ENCODE measurements at places on chromosomes 1 and 21.
A peak's percentile ranks its signal among the peaks of the same experiment; 100 is the strongest.

DNA sequence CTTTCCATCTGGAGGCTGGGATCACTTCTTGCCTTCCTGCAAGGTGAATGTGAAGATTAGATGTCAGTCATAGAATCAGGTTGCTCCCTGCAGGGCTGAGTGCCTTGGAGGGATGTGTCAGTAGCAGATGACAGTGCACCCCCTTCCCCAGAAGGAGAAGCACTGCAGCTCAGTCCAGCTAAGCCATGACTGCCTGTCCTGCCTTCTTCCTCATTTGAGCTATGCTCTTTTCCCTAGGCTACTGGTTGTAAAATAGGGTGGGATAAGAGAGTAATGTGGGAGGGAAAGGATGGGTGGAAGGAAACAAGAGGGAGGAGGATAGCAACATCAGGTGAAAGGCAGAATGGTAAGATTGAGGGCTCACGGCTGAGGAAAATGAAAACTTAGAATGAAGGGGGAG, 11.1 kb upstream of the FABP3 start:
- H3K27ac ChIP-seq, result no peak overlapping the region
- DNase-seq, result no peak
- H3K4me3 ChIP-seq, result no peak overlapping the region
- H3K27me3 ChIP-seq, result peaks cover 5% of the 10 kb centered on the region

- H3K36me3 ChIP-seq, result peaks cover 14% of the 10 kb centered on the region
- no peak overlapping the region for H3K27ac ChIP-seq
- no peaks in the 10 kb centered on the region for H3K4me1 ChIP-seq
- H3K27me3 ChIP-seq, result no peaks in the 10 kb centered on the region
- H3K4me3 ChIP-seq, result no peak overlapping the region
- no peak for DNase-seq
These were observed 11.3 kb upstream of the TNFRSF25 start for GRCh38 chr1:6477039-6477820.

DNA sequence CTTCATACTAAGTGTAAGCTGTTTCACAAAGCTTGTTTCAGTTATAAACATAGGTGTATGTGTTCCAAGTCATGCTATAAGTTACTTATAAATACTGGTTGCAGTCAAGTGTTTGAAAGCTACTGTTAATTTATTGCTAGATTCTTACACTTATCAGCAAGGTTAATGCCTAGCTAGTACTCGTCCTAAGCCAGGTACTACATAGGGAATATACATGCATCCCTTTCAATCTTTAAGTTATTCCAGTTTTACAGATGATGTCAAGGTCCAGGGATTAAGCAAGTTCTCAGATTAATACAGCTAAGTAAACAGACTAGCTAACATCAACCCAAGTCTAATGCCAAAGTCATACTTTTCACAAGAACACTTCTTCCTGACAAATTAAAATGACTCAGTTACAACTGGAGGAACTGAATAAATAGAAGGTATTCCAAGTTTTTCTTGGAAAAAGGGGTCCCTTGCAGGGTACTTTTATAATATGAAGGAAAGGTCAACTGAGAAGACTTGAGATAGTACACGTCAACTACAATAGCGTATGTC, 652.2 kb upstream of the USP24 start:
- H3K4me3 ChIP-seq, result no peak overlapping the region
- no peaks in the 10 kb centered on the region for H3K36me3 ChIP-seq
- H3K27ac ChIP-seq, result no peak overlapping the region
- peak; percentile 28 for DNase-seq
- H3K27me3 ChIP-seq, result no peaks in the 10 kb centered on the region

DNA sequence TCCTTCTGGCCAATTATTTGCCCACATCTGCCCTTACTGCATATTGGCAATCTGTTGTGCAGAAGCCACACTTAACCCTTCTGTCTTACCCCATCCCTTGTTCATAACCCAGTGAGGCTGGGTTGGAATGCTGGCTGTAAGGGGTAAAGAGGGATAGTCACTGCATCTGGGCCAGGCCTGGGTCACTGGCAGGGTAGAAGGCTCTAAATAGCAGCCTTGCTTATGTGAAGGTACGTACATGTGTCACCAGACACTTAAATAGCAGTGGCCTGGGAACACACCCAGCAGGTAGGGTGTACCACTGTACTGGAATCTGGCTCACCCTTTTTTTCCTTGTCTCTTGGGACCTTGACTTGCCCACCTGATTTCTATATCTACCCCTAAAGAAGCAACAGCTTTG, 9.9 kb upstream of the TARS2 start:
- H3K27ac ChIP-seq, result no peak overlapping the region
- no peaks in the 10 kb centered on the region for H3K27me3 ChIP-seq
- H3K36me3 ChIP-seq, result peaks cover 6% of the 10 kb centered on the region
- H3K4me3 ChIP-seq, result no peak overlapping the region
- H3K4me1 ChIP-seq, result peaks cover 9% of the 10 kb centered on the region

DNA sequence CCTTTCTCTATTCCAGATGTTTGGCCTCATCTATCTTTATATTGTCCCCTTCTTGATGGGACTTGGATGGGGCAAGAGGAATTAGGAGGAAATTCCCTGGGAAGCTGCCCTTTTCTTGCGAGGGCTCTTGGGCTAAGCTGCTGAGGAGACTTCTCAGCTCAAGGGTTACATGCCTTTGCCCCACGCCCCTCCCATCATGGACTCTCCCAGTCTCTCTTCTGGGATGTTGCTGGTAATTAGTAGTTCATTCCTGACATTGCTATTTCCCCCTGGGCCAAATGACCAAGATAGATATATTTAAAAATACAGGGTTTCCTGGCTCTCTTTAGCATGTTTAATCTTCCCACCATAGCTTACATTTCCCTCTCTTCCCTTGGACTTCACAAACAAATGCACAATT, 90.6 kb upstream of the RALGPS2 start:
- no peaks in the 10 kb centered on the region for H3K27me3 ChIP-seq
- DNase-seq, result no peak
- peak overlapping the region; percentile 58 for H3K27ac ChIP-seq
- H3K36me3 ChIP-seq, result no peaks in the 10 kb centered on the region
- H3K4me1 ChIP-seq, result peaks cover 21% of the 10 kb centered on the region
- H3K4me3 ChIP-seq, result no peak overlapping the region

- peaks cover 14% of the 10 kb centered on the region for H3K4me1 ChIP-seq
- H3K27me3 ChIP-seq, result peaks cover 99% of the 10 kb centered on the region
- no peaks in the 10 kb centered on the region for H3K36me3 ChIP-seq
- DNase-seq, result no peak
- H3K27ac ChIP-seq, result no peak overlapping the region
- H3K4me3 ChIP-seq, result no peak overlapping the region
These were observed 3.5 kb upstream of the LHX9 start for GRCh38 chr1:197913495-197914276.

DNA sequence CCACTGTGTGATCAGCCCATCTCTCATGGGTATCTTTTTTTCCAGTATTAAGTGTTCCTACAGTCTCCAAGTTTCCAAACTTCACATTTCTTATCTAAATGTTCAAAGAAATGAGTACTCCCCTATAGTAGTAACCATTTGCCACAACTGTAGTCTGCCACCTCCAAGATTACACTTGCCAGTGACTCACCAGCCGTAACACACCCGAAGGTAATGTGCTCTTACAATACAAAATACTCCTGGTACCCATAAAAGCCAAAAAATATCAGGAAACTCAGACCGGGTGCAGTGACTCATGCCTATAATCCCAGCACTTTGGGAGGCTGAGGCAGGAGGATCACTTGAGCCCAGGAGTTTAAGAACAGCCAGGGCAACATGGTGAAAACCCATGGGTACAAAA, 20.5 kb upstream of the ZNF496 start:
- H3K4me1 ChIP-seq, result peaks cover 9% of the 10 kb centered on the region
- no peak overlapping the region for H3K27ac ChIP-seq

DNA sequence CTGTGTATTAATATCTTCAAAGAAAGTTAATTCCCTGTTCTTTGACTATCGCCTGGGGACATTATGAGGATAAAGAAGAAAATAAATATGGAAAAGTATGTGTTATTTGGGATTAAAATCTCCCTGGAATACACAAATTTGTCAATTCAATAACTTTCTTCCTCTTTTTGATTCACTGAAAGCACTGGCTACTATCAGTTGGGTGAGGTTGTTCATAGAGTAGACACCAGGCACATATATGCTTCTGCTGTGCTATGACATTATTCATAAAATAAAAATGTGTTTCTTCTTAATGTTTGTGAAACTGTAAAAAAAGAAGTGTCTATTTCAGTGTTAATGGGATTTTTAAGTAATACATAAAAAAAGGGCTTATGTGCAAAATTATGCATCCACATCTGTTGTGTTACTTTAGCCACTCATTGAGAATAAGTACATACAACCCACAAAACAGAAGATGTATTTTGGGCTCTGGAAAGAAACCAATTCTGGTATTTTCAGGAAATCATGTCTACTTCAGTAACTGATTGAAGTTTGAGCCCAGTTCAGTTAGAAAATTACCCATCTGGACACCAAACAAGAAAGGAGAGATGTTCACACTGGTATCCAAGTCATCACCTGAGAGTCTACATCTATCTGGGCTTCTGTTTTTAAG, 169.4 kb downstream of the GABPA start:
- H3K36me3 ChIP-seq, result peaks cover 17% of the 10 kb centered on the region
- H3K4me1 ChIP-seq, result peaks cover 3% of the 10 kb centered on the region
- no peak for DNase-seq
- no peak overlapping the region for H3K4me3 ChIP-seq
- H3K27me3 ChIP-seq, result no peaks in the 10 kb centered on the region
- H3K27ac ChIP-seq, result no peak overlapping the region

GRCh38 chr1:168957818-168958217, 148.7 kb upstream of the ATP1B1 start:
- H3K4me1 ChIP-seq, result no peaks in the 10 kb centered on the region
- no peaks in the 10 kb centered on the region for H3K36me3 ChIP-seq
- no peak for DNase-seq
- no peak overlapping the region for H3K27ac ChIP-seq
- no peak overlapping the region for H3K4me3 ChIP-seq
- no peaks in the 10 kb centered on the region for H3K27me3 ChIP-seq

DNA sequence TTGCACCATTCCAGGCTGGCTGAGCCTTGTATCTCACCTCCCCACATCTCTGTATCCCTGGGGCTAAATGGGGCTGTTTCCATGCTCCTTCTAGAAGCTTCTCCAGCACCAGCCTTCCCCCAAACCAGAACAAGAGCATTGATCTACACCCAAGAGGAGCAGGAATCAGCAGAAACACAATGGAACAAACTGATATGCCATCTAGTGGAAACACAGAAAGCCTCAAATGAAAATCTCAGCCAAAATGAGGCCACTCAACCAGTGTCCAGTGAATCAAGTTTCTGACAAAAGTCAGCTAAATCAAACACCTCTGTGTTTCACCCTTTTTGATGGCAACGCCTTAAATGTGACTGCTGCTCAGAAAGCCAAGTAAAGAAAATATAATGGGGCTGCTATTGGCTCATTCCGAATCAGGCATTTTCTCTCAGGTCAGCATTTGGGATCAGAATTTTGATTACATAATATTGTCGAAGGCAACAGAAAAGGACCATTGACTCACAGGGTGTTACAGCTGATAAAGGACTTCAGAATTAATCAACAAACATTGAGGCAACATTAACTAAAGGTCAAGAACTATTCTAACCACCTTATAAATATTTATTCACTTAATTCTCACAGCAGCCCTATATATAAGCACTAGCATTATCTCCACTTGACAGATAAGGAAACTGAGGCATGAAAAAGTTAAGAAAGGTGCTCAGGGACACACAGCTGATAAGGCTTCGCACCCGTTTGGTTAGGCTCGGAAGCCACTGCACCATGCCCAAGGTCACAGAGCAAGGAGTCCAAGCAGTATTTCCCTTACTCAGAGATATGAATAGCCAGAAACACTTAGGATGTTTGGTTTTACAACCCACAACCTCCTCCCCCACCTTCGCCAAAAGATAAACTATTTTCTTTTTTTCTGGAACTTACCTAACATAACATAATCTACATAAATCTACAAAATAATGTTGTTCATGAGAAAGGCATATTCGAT, 85.8 kb upstream of the KCNJ15 start:
- H3K27me3 ChIP-seq, result 0 out of 2 replicates have a peak, but pooled peaks cover 3% of the 10 kb centered on the region
- H3K4me1 ChIP-seq, result peaks cover 15% of the 10 kb centered on the region
- peak; percentile 29 for DNase-seq
- no peak overlapping the region for H3K4me3 ChIP-seq
- H3K36me3 ChIP-seq, result no peaks in the 10 kb centered on the region
- H3K27ac ChIP-seq, result peak overlapping the region; percentile 49

GRCh38 chr1:66073388-66073787, 280.7 kb downstream of the PDE4B start:
- H3K27me3 ChIP-seq, result no peaks in the 10 kb centered on the region
- H3K27ac ChIP-seq, result no peak overlapping the region
- DNase-seq, result no peak
- H3K36me3 ChIP-seq, result no peaks in the 10 kb centered on the region
- H3K4me3 ChIP-seq, result no peak overlapping the region

- no peak overlapping the region for H3K4me3 ChIP-seq
- H3K4me1 ChIP-seq, result 0 out of 2 replicates have a peak, but pooled peaks cover 2% of the 10 kb centered on the region
- no peak overlapping the region for H3K27ac ChIP-seq
- no peaks in the 10 kb centered on the region for H3K27me3 ChIP-seq
These were observed 6.3 kb downstream of the RGS5 start for GRCh38 chr1:163196449-163196787.

GRCh38 chr1:117586747-117587498, 18.9 kb upstream of the TENT5C start:
- DNase-seq, result no peak
- no peak overlapping the region for H3K4me3 ChIP-seq
- no peaks in the 10 kb centered on the region for H3K4me1 ChIP-seq
- peaks cover 7% of the 10 kb centered on the region for H3K27me3 ChIP-seq
- no peak overlapping the region for H3K27ac ChIP-seq
- H3K36me3 ChIP-seq, result no peaks in the 10 kb centered on the region

- no peak overlapping the region for H3K27ac ChIP-seq
- no peaks in the 10 kb centered on the region for H3K36me3 ChIP-seq
- H3K4me3 ChIP-seq, result no peak overlapping the region
- DNase-seq, result no peak
- peaks cover 14% of the 10 kb centered on the region for H3K4me1 ChIP-seq
- no peaks in the 10 kb centered on the region for H3K27me3 ChIP-seq
These were observed 59.4 kb downstream of the CDC7 start for GRCh38 chr1:91559838-91560565.

DNA sequence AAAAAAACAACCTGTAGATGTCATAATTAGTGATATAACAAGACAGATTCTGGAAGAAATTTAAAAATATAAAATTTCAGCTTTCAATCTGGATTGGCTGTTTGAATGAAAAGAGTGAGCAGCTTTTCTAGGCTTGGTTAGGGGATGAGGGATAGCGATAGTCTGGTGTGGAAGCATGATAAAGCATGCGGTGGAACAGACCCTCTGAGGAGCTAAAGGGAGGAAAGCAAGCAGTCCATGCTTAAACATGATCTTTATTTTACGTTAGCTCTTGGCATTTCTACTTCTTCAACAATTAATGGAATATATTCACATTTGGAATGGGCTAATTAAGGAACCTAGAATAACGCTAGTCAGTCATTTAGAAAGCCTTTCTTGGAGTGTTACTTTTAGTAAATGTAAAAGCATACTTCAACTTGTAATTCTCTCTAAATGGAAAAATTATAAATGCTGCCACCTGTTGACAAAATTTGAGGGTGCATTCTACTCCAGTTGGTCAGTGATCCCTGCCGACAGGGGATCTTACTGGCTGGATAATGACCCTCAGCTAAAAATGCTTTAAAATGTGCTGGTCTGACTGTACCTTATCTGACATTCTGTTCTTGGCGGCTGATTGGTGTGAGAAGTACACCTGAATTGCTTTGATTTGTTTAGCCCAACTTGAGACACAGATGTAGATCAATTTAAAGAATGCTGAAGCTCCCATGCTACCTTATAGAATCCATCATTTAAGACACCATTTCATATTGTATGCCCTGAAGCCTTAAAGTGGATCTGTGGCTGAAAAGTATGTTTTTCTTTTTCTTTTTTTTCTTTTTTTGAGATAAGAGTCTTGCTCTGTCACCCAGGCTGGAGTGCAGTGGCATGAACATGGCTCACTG, 61.2 kb downstream of the AK4 start:
- H3K36me3 ChIP-seq, result no peaks in the 10 kb centered on the region
- peak; percentile 47 for DNase-seq
